ENCODE measurements at places on chromosomes 2 and 18.

- DNase-seq = no peak
These were observed 399.3 kb downstream of the METTL4 start for GRCh38 chr18:2171840-2172625.

GRCh38 chr2:127700527-127701192 lies 637 bp upstream of the SFT2D3 start:
- DNase-seq = no peak

GRCh38 chr2:226707499-226707898 lies 92.1 kb downstream of the IRS1 start:
- no peak for DNase-seq

GRCh38 chr18:5894611-5895298 lies 567 bp downstream of the TMEM200C start:
- DNase-seq = no peak

GRCh38 chr2:206028101-206028500 lies 57.9 kb downstream of the INO80D start:
- DNase-seq = no peak

- DNase-seq = no peak
These were observed 97.5 kb upstream of the CCDC85A start for GRCh38 chr2:56086336-56086735.

DNA sequence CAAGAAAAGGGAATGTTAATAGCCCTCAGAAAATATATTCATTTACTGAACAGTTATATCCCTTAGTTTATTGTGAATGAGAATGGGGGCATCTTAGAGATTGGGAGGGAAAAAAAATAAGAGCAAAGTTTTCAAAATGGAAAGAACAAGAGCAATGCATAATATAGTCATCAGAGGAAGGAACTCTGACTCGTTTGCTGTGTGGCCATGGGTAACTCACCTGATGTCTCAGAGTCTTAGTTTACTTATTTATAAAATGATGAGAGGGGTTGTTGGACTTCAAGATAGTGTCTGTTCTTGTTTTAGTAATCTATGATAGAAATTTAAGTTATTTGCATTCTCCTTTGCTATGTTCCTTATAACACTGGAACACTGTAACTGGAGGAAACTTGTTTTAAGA lies 70.7 kb downstream of the EML4 start:
- no peak for DNase-seq

- no peak for DNase-seq
These were observed 67.7 kb downstream of the TAF4B start for GRCh38 chr18:26293982-26294381.

GRCh38 chr2:150832686-150833085 lies 345.2 kb upstream of the RND3 start:
- DNase-seq = no peak

GRCh38 chr2:218711550-218711929 lies 905 bp downstream of the TTLL4 start:
- DNase-seq = peak; percentile 20

Measured in NCI-H748 treated with DMSO at 0.1 percent for 48 hours (cell line).